ENCODE measurements at places on chromosomes 4 and X.

- DNase-seq, result no peak
Measured at GRCh38 chr4:27040356-27040755, 179.7 kb downstream of the STIM2 start.

DNA sequence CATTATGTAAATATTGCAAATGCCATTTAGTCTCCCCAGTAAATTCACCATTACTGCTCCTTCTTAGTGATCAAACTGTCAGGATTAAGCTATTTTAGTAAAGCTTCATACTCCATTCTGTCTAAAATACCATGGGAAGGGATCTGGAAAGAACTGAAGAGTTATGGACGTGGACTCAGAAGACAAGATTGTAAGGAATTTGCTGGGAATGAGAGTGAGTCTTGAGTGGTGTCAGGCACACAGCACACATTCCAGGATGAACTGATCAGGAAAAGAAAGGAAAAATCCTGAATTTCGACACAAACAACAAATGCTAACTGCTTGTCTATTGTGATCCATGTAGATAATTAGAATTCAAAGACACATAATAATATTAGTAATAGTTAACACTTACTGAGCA is 311.0 kb downstream of the CENPC start:
- no peak for DNase-seq

DNA sequence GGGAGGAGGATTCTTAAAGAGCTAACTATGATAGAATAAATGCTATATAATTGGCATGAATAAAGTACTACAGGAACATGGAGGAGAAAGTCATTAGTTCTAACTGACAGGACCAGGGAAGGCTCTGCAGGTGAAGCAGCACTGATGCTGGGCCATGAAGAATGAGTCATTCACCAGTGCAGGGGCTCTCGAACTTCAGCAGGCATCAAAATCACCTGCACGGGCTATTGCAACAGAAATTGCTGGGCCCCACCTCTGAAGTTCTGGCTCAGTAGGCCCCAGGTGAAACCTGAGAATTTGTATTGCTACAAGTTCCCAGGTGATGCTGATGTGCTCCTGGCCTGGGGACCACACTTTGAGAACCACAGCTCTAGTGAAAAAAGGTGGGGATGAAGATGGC is 33.7 kb downstream of the TMEM150C start:
- DNase-seq, result no peak

DNA sequence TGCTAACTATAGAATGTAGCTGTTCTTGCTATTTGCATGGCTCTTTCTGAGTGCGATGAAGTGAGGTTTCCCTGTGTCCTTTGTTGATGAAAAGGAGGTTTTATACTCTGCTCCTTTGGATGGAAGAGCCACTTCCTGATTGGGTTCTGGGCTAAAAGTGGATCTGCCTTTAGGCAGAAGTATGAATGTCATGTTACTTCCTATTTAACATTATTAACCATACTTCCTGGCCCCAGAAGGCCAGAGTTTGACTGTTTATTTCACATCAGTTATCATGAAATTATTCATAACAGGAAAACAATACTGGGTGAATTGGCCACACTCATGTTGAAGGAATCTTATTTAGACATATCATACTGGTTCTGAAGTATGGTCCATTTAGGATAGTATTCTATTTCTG is 386.2 kb downstream of the PCDH7 start:
- DNase-seq, result no peak

DNA sequence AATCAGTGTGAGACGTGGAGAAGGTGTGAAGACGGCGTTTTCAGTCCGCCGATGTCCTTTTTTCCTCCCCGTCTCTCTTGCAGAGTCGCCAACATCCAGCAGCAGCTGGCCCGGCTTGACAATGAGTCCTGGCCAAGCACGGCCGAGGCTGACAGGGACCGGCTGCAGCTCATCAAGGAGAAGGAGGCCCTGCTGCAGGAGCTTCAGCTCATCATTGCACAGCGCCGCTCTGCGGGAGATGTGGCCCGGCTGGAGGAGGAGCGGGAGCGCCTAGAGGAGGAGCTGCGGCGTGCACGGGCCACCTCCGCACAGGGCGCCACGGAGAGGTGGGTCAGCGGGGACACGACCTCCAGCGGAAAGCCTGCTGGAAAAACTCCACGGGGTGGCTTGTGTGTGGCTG is 47.1 kb upstream of the CLCN4 start:
- DNase-seq, result no peak

DNA sequence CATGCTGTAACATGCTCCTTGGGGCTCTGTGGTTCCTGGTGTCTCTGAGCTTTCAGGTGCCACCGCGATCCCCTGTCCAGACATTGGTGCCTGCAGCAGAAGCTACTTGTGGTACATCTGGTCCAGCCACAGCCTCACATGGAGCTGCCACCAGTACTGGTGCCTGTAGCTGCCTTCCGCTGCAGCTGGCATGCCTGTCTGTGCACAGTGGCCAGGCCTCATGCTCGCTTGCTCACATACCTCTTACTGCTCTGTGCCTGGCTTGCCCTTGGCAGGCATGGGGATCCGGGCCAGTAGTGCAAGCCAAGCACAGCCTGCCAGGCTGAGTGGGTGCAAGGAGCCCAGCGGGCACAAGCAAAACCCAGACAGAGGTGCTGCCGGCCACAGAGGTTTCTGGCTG is 618.6 kb downstream of the DMD start:
- DNase-seq, result no peak

GRCh38 chr4:1767770-1768366 is 25.2 kb upstream of the FGFR3 start:
- peak; percentile 69 for DNase-seq

- no peak for DNase-seq
Measured at GRCh38 chr4:158875026-158875425, 106.2 kb downstream of the FNIP2 start.

DNA sequence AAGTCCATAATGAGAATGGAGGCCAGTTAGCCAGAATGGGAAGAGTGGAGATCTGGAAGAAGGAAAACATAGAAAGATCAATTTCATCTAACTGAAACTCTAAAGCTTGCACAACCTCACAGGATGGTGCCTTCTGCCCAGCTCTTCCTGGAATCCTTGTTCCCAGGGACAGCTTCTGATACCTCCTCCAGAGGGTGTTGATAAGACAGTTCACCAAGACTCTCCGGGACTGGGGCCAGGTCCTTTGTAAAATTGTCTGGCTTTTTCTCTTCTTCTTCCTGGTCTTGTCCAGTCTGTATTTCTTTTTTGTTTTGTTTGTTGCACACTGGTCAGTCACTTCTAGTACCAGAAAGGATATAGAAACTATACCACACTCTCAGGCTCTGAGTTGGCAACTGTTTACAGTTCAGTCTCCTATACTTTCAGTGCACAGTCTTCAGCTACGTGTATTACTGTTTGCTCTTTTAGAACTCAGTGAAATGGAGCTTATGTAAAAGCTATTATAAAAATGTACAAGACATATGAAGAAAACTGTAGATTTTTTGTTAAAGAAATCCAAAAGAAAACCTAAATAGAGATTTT is 142.8 kb upstream of the RPL34 start:
- DNase-seq, result no peak

GRCh38 chr4:7917669-7918068 is 22.0 kb downstream of the AFAP1 start:
- no peak for DNase-seq

GRCh38 chrX:148024425-148025148 is 43.5 kb downstream of the FMR1NB start:
- no peak for DNase-seq

DNA sequence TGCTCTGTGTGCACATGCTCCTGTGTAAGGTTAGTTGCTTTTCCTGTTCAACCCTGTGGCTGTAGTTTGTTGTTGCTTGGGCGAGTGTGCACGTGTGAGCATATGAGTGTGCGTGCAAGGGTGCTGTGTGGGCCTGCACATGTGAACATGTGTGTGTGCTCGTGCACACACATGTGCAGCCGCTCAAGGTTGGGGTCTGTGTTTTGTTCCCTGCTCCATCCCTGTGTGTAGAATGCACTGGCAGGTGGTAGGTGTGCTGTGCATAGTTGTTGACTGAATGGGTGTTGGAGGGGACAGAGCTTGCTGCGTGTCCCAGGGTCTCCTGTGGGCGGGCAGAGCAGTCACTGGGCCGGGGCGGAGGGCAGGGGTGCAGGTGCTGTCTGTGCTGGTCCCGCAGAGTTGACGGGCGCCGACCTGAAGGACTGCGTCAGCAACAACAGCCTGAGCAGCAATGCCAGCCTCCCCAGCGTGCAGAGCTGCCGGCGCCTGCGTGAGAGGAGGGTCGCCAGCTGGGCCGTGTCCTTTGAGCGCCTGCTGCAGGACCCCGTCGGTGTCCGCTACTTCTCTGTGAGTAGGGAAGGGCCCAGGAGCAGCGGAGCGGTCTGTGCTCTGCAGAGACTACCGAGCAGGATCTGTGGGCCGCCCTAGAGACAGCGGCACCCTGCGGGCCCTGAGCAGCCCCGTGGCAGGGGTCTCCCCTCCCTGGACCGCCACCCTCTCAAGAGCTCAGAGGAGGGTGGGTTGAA is 27.9 kb upstream of the HGFAC start:
- DNase-seq, result peak; percentile 37

DNA sequence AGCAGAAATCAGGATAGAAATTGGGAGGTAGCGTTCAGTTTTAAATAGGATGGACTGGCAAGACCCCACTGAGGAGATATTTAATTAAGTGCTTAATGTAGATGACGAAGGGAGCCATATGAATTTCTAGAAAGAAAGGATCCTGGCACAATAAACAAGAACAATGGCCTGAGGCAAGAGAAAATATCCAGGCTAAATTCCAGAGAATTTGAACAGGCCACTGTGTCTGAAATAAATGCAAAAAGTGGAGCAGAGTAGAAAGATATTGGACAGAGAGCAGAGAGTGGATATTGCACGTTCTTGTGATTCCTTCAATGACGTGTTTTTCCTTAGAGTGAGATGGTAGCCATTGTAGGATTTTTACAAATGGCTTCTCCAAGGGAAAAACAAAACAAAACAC is 1504.8 kb downstream of the C4orf33 start:
- no peak for DNase-seq

GRCh38 chrX:118207831-118208453 is 91.3 kb upstream of the KLHL13 start:
- DNase-seq, result no peak

DNA sequence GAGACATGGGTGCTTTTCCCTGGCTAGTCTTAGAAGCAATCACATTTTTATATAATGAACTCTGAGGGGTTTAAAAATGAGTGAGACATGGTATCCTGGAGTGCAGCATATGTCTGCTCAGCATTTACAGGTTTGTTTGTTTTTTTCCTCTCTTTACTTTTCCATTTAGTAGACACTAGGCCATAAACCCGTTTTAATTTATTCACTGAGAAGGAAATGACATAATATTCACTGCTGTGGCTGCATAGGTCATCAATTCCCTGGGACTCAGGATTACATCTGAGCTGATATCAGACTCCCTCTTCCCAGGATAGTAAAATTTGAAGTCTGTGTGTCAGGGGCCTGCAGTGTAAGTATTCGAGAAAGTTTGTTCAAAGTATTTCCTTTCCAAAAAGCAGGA is 178.9 kb upstream of the SPRY1 start:
- no peak for DNase-seq

DNA sequence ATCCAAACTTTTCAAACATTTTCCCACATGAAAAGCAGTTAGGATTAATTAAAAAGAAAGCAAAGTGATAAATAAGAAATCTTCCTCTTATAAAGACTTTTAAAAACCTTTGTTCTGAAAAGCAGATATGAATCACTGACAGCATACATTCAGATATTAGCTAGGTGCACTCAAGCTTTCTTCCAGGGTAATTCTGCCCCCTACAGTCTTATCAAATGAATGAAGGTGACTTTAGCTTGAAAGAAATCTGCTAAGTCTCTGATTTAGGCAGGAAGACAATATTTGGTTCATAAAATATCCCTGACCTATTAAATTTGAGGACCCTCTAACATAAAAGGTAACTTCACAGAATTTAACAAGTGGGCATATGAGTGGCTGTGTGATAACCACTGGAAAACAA is 209.1 kb upstream of the FAM47A start:
- DNase-seq, result no peak

GRCh38 chr4:188728359-188728758 is 589.1 kb downstream of the TRIML1 start:
- no peak for DNase-seq

GRCh38 chr4:74283614-74284013 is 24.7 kb upstream of the EPGN start:
- DNase-seq, result no peak

- no peak for DNase-seq
Measured at GRCh38 chrX:40570346-40571093, 10.2 kb upstream of the ATP6AP2 start.

GRCh38 chr4:42641161-42641560 is 15.7 kb downstream of the ATP8A1 start:
- DNase-seq, result no peak

GRCh38 chr4:8221476-8221875 is 22.4 kb downstream of the SH3TC1 start:
- DNase-seq, result no peak

DNA sequence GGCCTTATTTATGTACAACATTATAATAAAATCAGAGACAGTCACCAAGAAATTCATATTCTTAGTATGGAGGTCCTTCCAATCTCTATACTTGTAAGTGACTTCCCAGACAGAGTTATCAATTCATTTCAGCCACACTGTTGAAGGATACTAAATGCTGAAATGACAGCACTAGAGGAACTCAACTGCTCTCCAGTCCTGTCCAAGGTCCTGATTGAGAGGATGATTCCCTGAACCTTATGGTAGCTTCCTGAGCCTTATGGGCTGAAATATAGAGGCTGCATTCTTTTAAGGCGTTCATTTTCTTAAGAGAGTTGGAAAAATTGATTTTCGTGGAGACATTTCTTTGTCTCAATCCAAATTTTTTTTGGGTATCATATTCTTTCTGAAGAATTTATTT is 205.9 kb downstream of the TLL1 start:
- no peak for DNase-seq

- DNase-seq, result no peak
Measured at GRCh38 chr4:150950657-150951288, 64.3 kb downstream of the LRBA start.

- DNase-seq, result no peak
Measured at GRCh38 chrX:46611658-46612362, 38.2 kb downstream of the CHST7 start.

DNA sequence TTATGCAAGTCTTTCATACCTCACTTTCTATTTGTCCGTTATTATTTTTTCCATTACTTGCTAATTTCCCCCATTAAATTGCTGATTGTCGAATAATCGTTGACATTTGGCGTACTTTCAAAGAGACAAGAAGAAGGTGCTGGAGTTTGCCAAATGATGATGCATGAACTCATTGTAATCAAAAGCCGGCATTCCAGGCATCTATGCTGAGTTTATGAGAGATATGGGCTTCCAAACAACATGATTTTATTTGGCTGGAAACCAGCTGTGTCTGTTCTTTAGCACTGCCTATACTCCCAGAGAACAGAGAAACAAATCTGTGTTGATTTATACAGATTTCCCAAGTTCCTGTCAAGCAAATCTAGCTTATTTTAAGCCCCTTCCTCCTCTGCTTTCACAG is 80.8 kb upstream of the RPS6KA3 start:
- no peak for DNase-seq

All from nephron progenitor cell (in vitro differentiated cells).